Dorsolateral prefrontal cortex (tissue), 122 donors: ENCODE measurements at places on chromosomes 12 and 14. TPM values are rescaled to one million over a fixed set of nuclear protein-coding genes. Genes with fewer than 3 reads are reported as not detected.

- no peak for DNase-seq
Measured at GRCh38 chr12:93442411-93443340, 929 bp upstream of the UBE2N start.

GRCh38 chr14:96442355-96442754 lies 50.4 kb downstream of the AK7 start:
- no peak for DNase-seq

The C12orf54 gene
- total RNA-seq: 2.2 TPM

The RNU4-1 gene
- 1,664 TPM for total RNA-seq

DNA sequence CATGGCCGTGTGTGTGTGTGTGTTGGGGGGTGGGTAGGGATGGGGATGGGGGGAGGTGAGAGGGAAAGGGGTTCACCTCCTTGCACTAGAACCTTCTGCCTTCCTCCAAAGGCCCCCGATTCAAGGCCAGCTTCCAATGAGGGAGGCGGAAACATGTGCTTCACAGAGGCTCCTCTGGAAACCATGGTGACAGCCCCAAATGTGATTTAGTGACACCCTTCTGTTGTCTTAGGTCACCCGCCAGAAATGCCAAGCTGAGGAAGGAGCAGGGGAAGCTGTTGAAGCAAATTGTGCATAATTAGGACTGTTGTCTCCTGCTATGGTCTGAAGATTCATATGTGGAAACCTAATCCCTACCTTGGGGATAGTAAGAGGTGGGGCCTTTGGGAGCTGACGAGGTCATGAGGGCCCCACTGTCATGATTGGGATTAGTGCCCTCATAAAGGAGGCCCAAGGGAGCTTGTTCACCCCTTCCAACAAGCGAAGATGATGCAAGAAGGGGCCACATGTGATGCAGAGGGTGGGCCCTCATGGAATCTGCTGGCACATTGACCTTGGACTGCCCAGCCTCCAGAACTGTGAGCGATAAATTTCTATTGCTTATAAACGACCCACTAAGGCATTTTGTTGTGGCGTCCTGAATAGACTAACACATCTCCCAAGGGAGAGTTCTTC lies 95.2 kb downstream of the AACS start:
- no peak for DNase-seq

The PPP1R1A gene
- 20.3 TPM for total RNA-seq

- DNase-seq: no peak
Measured at GRCh38 chr12:52951126-52951525, 2.2 kb downstream of the KRT18 start.

The ZNF10 gene
- total RNA-seq: 20.1 TPM

DNA sequence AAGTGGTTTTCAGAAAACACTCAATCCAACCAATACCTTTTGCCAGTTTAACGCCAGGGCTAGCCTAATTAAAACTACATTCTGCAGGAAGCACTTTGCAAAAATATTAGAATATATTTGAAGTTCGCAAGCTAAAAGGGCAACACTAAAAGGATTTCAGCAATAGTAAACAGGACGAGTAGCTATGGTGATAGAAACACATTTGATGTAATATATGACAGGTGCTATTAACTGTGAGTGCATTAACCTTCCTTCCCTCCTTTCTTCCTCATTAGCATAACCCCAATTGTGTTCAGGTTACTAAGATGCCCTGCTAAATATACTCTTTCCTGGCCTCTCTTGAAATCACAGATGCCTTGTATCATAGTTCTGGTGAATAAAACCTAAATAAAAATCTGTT lies 85.6 kb upstream of the TMCC3 start:
- DNase-seq: no peak

DNA sequence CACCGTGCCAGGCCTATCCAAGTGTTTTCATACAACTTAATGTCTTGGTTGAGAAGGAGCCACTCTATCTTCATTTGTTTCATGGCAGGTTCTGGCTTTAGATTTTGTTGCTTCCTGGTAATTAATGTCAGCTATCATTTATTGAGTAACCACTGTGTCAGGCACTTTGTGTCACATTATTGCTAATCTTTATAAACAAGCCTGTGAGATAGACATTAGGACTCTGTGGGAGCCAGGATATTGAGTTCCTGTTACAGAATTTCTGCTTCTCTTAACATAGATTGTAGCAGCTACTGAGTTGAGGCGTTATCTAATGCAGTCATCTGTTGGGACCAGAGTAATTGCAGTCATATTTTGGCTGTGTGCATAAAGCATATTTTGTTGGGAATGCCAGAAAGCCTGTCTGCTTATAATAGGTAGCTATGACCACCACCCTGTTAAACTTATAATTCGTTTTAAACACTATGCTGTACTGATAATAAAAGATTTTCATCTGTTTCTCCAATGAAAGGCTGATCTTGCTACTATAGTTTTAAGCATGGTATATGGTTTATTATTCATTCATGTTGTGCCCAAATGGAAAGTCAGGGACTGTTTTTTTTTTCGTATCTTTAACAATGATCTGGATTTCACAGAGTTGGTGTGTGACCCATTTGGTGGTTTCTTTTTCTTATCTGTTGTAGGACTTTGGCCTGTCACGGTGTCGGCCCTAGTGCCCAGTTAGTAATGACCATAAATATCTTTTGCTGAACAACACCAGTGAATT lies 432.6 kb downstream of the PCNX1 start:
- DNase-seq: no peak
